Activated naive CD4-positive, alpha-beta T cell treated with anti-CD3 and anti-CD28 coated beads, Interleukin-2, amount 10 ng/mL, durations not matched to agents 7 days and 5 days (primary cell): ENCODE measurements at places on chromosomes 7 and 10.

- H3K4me1 ChIP-seq: no peaks in the 10 kb centered on the region
- no peaks in the 10 kb centered on the region for H3K36me3 ChIP-seq
- no peak overlapping the region for H3K4me3 ChIP-seq
- H3K27ac ChIP-seq: no peak overlapping the region
- DNase-seq: no peak
Observed at GRCh38 chr7:80883154-80884025, 35.5 kb downstream of the SEMA3C start.

DNA sequence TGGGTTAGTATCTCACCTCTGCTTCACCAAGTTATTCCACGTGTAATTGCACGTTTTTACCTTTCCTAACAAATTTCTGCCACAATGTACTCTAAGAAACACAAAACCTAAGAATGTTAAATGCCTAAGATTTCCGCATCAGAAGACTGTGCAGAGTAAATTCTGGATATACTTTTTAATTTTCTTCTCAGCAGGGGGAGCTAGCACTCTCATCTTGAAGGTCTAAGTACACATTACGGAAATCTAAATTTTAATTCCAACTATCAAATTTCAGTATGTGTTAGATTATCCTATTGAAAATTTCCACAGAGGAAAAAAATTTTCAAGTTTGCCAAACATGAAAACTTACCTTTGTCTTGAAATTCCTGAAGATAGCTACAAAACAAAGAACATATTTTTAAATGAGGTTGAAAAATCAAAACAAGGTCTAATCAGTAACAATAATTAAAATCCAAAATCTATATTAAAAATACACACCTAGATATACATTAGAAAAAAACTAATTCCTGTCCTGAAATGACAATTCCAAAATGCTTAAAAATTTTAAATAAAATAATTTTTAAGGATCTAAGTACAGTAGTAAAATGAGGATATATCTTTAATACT, 10.5 kb downstream of the SKAP2 start:
- DNase-seq: no peak
- H3K36me3 ChIP-seq: no peaks in the 10 kb centered on the region
- H3K27ac ChIP-seq: no peak overlapping the region
- no peaks in the 10 kb centered on the region for H3K4me1 ChIP-seq
- peaks cover 32% of the 10 kb centered on the region for H3K27me3 ChIP-seq

GRCh38 chr7:33810356-33810755, 95.0 kb upstream of the BMPER start:
- peaks cover 5% of the 10 kb centered on the region for H3K4me1 ChIP-seq
- DNase-seq: no peak
- no peak overlapping the region for H3K4me3 ChIP-seq
- H3K27ac ChIP-seq: no peak overlapping the region

DNA sequence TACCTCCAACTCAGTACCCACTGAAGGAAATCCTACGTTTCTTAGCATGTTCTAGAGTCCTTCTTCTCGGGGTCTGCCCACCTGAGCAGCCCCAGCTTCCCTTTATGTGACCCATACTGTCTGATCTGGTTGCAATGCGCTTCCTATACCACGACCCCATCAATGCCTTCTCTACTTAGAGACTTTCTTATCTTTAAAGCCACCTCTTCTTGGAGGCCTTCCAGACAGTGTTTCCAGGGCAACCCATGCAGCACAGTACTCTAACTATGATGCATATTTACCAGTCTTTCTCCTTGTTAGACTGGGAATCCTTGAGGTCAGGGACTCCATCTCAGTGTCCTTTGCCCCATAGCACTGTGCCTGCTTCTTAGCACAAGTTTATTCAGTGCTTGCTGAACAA, 54.5 kb upstream of the SLF2 start:
- no peak overlapping the region for H3K4me3 ChIP-seq
- no peaks in the 10 kb centered on the region for H3K4me1 ChIP-seq
- no peak overlapping the region for H3K27ac ChIP-seq
- DNase-seq: no peak

GRCh38 chr7:157682946-157683746, 346.3 kb downstream of the DNAJB6 start:
- no peak overlapping the region for H3K4me3 ChIP-seq
- H3K27ac ChIP-seq: no peak overlapping the region
- H3K36me3 ChIP-seq: no peaks in the 10 kb centered on the region
- no peak for DNase-seq
- peaks cover 96% of the 10 kb centered on the region for H3K27me3 ChIP-seq

DNA sequence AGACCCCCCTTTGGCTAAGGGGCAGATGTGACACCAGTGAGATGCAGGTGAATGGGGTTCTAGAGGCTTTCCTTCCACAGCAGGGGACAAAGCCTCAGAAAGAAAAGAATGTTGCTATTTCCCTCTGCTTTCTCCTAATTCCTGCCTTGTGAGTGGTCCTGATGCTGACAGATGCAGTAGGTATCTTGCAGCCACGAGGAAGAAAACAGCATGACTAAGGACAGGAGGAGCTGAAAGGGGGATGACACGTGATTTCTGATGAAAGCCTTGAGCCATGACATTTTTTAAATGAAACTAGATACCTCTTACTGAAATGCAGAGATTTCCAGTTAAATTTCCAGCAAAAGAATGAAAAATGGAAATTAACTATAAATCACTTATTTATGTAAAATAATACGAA, 92.4 kb downstream of the C1GALT1 start:
- H3K27ac ChIP-seq: no peak overlapping the region
- no peak overlapping the region for H3K4me3 ChIP-seq
- no peak for DNase-seq
- H3K4me1 ChIP-seq: no peaks in the 10 kb centered on the region

DNA sequence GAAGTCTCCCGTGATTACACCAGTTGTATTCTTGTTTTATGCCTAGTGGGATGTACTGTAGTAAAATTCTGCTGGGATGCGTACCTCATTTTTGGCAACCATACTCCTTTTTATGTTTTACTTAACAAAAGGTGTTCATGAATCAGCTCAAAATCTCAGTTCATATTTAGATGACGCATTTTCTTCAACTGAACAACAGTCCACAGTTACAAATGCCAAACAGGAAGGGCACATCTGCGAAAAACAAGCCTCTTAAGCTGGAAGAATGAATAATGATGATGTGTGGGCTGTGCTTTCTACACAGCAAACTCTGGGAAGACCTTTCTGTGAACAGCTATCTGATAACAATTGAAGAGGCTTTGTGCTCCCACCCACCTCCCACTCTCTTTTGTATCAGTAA, 68.4 kb upstream of the NRBF2 start:
- H3K36me3 ChIP-seq: no peaks in the 10 kb centered on the region
- H3K4me3 ChIP-seq: no peak overlapping the region
- H3K27ac ChIP-seq: no peak overlapping the region

DNA sequence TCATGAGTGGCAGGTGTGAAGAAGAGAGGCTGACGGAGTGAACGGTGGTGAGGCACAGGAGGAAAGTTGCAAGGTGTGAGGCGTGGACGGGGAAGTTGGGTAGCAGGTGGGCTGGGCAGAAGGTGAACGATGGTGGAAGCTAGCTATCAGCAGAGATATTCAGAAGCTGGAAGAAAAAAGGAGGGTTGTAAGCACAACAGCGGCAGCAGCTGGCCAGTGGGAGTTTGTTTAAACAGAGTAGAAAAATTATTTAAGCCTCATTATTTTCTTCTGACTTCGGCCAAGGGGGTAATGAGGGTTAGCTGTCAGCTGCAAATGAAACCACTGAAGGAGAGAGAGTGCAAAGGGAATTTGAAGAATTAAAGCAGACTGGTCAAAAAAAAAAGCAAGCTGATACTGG, 62.1 kb upstream of the PRKAR2B start:
- H3K4me1 ChIP-seq: no peaks in the 10 kb centered on the region
- H3K27me3 ChIP-seq: no peaks in the 10 kb centered on the region
- H3K27ac ChIP-seq: no peak overlapping the region
- H3K4me3 ChIP-seq: no peak overlapping the region
- no peak for DNase-seq

DNA sequence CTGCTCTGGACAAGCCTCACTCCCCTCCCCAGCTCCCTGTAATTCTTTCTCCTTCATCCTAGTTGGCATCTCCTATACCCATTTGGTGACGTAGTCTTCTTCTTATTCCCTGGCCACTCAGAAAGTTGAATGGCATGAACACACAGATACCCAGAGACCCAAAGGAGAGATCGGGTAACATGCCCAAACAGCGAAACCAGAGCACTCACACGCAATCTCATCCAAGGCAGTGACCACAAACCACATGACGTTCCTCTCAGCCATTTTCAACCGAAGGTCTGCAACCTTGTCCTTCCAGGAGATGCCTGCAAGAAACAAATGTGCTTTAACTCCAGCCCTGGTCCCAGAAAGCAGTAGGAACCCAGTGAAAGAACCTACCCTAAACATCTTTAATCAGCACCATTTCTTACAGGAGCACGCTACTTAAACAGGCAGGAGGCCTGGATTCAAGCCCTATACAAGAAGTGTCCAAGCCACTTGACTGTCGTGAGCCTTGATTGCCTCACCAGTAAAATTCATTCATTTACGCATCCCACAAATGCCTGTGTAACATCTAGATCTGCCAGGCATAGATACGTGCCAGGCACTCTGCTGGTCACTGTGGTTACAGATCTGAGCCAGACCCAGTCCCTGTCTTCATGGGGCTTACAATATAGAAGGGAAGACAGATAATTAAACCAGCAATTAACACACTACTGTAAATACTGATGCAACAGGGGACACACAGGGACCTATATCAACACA, 37.1 kb downstream of the XPNPEP1 start:
- no peak overlapping the region for H3K4me3 ChIP-seq
- peaks cover 58% of the 10 kb centered on the region for H3K36me3 ChIP-seq
- peaks cover 12% of the 10 kb centered on the region for H3K4me1 ChIP-seq

DNA sequence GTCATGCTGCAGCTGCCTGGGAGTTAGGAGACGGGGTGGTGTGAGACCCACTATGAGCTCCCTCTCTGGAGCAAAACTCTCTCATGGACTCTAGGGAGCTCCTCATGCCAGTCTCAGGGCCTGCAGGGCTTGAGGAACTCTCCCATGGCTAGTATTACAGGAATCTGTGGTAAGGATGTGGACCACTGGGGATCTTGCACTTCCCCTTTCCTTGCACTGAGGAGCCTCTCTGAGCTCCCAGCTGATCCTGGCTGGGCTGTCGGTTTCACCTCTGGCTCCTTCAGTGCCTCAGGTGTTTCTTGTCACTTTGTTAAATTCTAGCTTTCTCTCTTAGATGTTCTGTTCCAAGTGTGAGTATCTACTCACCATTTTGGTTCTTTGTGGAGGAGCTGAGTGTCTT, 71.6 kb upstream of the IMMP2L start:
- no peak overlapping the region for H3K27ac ChIP-seq
- H3K4me1 ChIP-seq: no peaks in the 10 kb centered on the region
- no peak overlapping the region for H3K4me3 ChIP-seq

- no peak overlapping the region for H3K27ac ChIP-seq
- peaks cover 39% of the 10 kb centered on the region for H3K27me3 ChIP-seq
- DNase-seq: no peak
- H3K4me3 ChIP-seq: no peak overlapping the region
- peaks cover 35% of the 10 kb centered on the region for H3K4me1 ChIP-seq
- no peaks in the 10 kb centered on the region for H3K36me3 ChIP-seq
Observed at GRCh38 chr7:148624735-148625134, 34.2 kb downstream of the C7orf33 start.

- peaks cover 27% of the 10 kb centered on the region for H3K36me3 ChIP-seq
- no peak overlapping the region for H3K4me3 ChIP-seq
- no peak overlapping the region for H3K27ac ChIP-seq
- H3K4me1 ChIP-seq: no peaks in the 10 kb centered on the region
- no peak for DNase-seq
- H3K27me3 ChIP-seq: no peaks in the 10 kb centered on the region
Observed at GRCh38 chr7:149224352-149224751, 15.1 kb upstream of the ZNF212 start.

DNA sequence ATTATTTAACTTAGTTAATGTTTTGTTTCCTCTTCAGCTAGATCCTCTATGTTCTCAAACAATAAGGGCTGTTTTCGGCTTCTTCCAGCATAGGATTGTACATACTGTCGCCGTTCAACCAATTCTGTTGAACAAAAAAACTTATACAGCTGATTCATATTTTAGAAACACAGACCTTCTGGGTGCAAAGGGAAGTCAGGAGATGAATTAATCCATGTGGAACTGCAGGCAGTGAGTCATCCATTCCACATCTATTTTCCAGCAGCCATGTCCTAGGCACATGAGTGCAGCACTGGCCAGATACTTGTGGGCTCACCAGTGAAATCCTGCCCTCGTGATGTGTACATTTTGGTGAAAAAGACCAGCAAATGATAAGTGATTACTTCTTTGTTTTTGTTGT, 163.2 kb downstream of the JAZF1 start:
- peaks cover 6% of the 10 kb centered on the region for H3K4me1 ChIP-seq
- H3K27me3 ChIP-seq: peaks cover 15% of the 10 kb centered on the region
- H3K27ac ChIP-seq: no peak overlapping the region
- H3K36me3 ChIP-seq: peaks cover 1% of the 10 kb centered on the region

DNA sequence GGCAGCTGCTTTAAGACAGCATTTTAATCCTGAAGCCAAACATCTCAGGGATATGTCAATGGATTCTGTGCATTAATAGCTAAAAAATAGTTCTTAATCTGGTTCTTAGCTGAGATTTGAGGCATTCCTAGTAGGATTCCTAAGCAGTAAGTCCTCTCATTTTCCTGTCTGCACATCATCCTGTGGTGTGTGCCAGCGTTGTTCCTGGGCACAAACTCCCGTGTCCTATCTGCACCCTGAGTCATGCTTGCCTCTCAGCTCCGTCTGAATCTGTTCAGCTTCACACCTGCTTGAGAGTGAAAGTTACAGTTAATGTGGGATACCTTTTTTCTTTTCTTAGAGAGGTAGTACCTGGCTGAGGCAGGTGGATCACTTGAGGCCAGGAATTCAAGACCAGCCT, 19.5 kb downstream of the BAG3 start:
- H3K27ac ChIP-seq: no peak overlapping the region
- no peaks in the 10 kb centered on the region for H3K27me3 ChIP-seq
- no peak for DNase-seq

DNA sequence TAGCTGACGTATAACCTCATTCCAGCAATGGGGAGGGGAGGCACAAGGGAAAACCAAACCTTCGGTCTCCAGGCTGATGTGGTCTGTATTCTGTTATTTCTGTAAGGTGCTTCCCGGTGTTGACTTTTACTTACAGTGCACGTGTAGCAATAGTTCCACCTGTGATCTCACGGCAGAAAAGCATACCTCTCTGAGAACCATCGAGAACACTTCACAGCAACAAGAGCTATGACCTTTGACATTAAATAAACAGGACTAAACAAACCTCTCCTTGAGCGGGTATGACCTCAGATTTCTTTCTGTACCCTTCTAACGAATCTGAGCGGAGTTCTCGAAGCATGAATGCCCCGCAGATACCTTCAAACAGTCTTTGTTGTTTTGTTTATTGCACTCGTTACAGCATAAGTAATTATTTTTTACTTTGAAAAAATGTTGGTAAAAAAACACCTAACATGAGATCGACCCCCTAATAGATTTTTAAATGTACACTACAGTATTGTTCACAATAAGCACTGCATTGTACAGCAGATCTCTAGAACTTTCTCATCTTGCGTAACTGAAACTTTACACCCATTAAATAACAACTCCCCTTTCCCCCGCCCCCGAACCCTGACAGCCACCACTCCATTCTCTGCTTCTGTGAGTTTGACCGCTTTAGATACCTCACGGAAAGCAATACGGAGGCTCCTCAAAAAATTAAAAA, 282.3 kb downstream of the GATA3 start:
- H3K4me1 ChIP-seq: peaks cover 22% of the 10 kb centered on the region
- no peak for DNase-seq
- no peak overlapping the region for H3K27ac ChIP-seq
- peaks cover 34% of the 10 kb centered on the region for H3K27me3 ChIP-seq
- peaks cover 2% of the 10 kb centered on the region for H3K36me3 ChIP-seq
